ENCODE measurements at places on chromosomes 7 and 10. TPM values are rescaled to one million over a fixed set of nuclear protein-coding genes. Genes with fewer than 3 reads are reported as not detected.

PLEKHS1 gene
- polyA plus RNA-seq = not detected

GPR22 gene
- not detected for polyA plus RNA-seq

CDC14C gene
- not detected for polyA plus RNA-seq

WDFY4 gene
- 0.04 TPM for polyA plus RNA-seq

- H3K27ac ChIP-seq = no peak overlapping the region
- peaks cover 7% of the 10 kb centered on the region for H3K27me3 ChIP-seq
- peak; percentile 1 for DNase-seq
- no peak overlapping the region for H3K4me3 ChIP-seq
Observed at GRCh38 chr7:117673839-117674238, 194.0 kb downstream of the CFTR start.

- no peaks in the 10 kb centered on the region for H3K27me3 ChIP-seq
- H3K27ac ChIP-seq = no peak overlapping the region
- no peak overlapping the region for H3K4me3 ChIP-seq
- H3K36me3 ChIP-seq = no peaks in the 10 kb centered on the region
Observed at GRCh38 chr10:16408379-16408778, 28.4 kb upstream of the PTER start.

DNA sequence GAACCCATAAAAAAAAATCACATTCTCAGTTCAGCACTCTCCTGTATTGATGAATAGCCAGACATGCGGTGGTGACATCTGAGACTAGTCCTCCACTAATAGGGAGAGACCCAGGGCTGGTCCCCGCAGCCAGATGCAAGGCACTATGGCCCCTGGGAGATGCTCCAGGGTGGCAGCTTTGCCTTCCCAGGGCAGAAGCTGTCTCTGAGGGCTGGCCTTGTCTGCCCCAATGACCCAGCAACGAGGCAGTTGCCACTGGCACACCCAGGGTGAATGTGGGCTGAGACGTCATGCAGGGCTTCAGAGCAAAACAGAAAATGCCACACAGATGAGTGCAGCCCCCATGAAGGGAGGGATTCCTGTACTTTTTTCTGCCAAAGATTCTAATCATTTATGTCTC lies 50.1 kb upstream of the GDF10 start:
- H3K27ac ChIP-seq = no peak overlapping the region
- H3K4me1 ChIP-seq = no peaks in the 10 kb centered on the region
- no peak for DNase-seq

DNA sequence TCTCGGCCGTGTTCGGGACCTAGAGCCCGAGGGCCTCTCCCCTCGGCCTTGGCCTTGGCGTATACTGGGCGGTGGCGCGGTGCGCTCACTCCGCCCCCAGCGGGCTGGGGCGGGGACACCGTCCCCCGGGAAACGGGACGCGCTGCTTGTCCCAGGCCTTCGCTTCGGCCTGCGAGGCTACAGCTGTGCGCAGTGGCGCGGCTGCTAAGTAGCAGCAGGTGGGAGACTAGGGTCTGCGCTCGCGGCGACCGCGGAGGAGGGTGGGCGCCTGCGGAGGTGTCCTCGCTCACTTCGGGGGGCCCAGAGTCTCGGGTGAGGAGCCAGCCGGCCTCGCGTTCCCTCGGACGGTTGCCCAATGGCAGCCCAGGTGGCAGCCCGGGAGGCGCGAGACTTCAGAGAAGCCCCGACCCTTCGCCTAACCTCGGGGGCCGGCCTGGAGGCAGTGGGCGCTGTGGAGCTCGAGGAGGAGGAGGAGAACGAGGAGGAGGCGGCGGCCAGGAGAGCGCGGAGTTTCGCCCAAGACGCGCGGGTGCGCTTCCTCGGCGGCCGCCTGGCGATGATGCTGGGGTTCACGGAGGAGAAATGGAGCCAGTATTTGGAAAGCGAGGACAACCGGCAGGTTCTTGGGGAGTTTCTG lies at the start of gene DNAH11:
DNAH11 (plus strand) TSS at position 149 of the 637 bp plus-strand sequence; CDS start at position 356, 207 bp downstream.
- DNase-seq = no peak
- H3K27ac ChIP-seq = no peak within 1 kb of the TSS
- H3K4me3 ChIP-seq = peak within 1 kb of the TSS; percentile 65
- H3K4me1 ChIP-seq = peaks cover 8% of the 10 kb centered on the region
- H3K27me3 ChIP-seq = peaks cover 22% of the 10 kb centered on the region

DNA sequence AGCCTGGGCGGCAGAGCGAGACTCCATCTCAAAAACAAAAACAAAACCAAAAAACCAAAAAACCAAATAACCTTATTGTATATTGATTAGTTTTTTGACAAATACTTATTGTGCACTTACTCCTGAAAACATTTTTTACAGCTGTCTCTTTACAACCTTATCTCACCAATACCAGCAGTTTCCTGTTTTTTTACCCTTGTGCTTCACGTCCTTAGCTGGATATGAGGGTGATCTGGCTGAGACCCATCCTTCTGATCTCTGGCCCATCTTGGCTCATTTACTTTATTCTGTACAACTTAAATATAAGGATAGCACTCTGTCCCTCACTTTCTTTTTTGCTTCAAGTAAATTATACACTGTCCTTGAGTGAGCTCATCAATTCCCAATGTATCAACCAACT lies 104.6 kb upstream of the DNAJB12 start:
- no peaks in the 10 kb centered on the region for H3K36me3 ChIP-seq
- H3K27ac ChIP-seq = no peak overlapping the region
- no peak for DNase-seq

DNA sequence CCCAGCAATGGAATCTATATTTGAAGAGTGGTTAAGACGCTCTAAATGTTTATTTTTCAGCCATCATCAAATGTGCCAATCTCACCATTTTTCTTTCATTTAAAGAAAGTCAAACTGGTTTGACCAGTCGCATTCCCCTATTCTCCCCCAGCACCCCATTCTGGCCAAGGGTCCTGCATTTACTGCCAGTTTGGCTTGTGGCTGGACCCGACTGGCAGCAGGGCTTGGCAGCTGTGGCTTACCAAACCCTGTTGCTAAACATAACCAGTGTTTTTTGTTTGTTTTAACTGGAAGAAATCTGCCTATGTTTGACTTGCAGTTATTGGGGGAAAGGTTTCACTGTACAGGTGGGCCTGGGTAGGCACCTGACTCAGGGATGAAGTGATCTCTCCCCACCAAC lies 116.3 kb downstream of the CYP26A1 start:
- H3K36me3 ChIP-seq = no peaks in the 10 kb centered on the region
- peaks cover 24% of the 10 kb centered on the region for H3K27me3 ChIP-seq
- no peaks in the 10 kb centered on the region for H3K4me1 ChIP-seq
- H3K27ac ChIP-seq = no peak overlapping the region
- DNase-seq = no peak

GRCh38 chr10:70850097-70850496 lies 34.3 kb downstream of the SGPL1 start:
- no peaks in the 10 kb centered on the region for H3K27me3 ChIP-seq
- no peak overlapping the region for H3K27ac ChIP-seq
- no peak for DNase-seq
- peaks cover 12% of the 10 kb centered on the region for H3K36me3 ChIP-seq

DNA sequence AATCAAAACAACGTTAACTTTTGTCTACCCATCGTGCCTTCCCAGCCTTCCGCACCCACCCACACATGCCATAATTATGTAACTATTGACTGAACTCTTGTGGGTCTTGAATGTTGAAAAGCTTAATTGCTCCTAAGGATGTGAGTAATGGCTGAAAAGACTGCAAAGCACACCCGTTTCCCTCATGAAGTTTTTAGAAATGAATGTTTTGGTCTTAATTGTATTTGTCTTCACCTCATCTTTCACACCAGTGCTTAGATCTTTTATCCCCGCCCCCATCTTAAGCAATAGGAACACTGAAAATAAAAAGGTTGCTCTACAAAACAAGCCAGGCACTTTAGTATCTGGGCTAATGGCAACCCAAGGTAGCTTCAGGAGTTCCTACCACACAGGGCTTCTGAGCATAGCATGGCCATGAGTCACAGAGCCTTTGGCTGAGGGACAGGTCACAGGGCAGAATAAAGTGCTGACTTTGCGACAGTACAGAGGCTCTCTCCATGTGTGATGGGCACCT lies 690.5 kb downstream of the PARD3 start:
- H3K4me1 ChIP-seq = peaks cover 7% of the 10 kb centered on the region
- H3K27me3 ChIP-seq = no peaks in the 10 kb centered on the region
- H3K27ac ChIP-seq = no peak overlapping the region
- DNase-seq = no peak
- no peak overlapping the region for H3K4me3 ChIP-seq
- no peaks in the 10 kb centered on the region for H3K36me3 ChIP-seq

GRCh38 chr10:26481315-26481692 lies 43.2 kb downstream of the APBB1IP start:
- H3K4me1 ChIP-seq = peaks cover 4% of the 10 kb centered on the region
- no peaks in the 10 kb centered on the region for H3K36me3 ChIP-seq
- H3K27ac ChIP-seq = no peak overlapping the region

DNA sequence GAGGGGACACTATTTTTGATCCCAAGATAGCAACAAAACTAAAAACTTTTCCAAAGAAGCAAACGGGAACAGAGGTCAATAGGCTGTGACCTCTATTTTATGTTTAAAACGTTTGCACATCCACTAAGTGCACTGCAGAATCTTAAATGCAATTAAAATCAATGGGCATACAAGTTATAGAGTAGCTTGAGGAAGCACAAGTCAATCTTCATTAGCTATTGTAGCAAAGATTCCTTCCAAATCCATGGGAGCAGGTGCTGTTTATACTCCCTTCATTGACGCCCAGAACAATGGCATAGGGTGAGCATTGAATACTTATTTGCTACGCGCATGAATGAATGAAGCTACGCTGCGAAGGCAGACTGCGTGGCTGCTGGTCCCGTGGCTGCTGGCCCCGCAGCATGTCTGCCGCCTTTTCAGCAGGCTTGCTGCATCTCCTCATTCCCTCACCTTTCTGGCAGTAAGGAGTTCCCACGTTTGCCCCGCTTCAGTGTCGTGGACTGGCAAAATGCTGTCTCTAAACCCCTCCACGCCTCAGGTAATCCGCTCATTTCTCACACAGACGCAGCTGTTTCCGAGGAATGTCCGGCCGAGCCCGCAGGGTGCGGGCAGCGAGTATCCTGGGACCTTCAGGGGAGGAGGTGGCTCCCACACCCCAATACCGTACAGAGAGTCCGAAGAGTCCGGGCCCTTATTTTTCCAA lies 754 bp upstream of the PHYHIPL start:
- H3K4me3 ChIP-seq = peak overlapping the region; percentile 8
- H3K4me1 ChIP-seq = peaks cover 17% of the 10 kb centered on the region
- no peaks in the 10 kb centered on the region for H3K36me3 ChIP-seq
- no peak for DNase-seq

DNA sequence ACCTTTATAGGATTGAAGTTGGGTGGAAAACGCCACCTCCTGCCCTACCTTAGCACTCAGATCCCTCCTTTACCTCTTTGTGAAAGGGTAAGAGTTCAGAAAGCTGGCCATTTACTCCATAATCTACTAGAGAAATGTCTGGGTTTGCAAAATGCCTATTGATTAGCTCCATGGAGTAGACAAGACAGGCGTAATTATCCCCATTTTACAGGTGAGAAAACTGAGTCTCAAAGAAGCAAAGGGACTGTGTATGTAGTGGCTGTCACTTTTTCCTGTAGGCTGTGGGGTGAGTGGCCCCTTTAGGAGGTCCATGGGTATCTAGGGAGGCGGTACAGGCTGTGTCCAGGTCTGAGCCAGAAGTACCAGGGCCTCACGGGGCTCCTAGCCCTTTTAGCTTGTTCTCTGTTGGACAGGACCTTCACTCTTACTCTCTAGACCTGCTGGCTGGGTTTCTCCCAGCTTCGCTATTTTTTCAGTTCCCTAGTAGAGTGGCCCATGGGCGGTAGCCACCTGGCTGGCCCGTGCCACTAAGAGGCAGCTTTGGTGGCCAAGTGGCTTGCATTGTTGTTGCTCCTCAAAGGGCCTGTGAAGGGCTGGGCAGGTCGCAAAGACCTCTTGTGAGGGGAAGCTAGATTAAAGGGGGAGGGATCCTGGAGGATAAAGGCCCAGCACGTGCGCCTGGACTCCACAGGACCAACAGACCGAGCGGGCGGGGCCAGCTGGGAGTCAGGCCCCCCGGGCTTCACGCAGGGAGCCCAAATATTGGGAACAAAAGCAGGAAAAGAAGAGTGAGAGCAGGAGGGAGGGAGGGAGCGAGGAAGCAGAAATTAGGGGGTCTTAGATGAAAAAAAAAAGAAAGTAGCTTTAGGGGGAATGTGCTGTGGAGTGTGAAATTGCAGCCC lies 4.7 kb upstream of the PAX2 start:
- H3K4me3 ChIP-seq = no peak overlapping the region
- peaks cover 5% of the 10 kb centered on the region for H3K4me1 ChIP-seq
- no peak overlapping the region for H3K27ac ChIP-seq
- DNase-seq = no peak
- H3K27me3 ChIP-seq = peaks cover 99% of the 10 kb centered on the region
